ENCODE measurements at places on chromosomes 1 and 21.

DNA sequence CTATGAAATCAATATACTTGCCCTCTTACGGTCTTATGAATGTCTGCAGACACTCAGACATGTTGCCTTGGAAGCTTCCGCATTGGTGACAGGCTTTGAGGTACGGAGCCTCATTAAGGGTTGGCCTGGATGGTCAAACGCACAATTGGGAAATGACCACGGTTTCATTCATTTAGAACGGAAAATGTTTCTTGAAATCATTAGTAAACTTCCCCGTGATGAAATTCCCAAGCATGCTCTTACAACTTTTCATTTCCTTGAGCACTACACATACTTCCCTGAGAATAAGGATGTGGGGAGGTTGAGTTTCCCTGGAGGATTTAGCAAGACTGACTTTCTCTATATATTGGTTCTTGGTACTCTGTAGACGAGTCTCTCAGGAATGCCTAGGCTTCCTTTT lies 146.3 kb downstream of the HLX start:
- DNase-seq = no peak

- DNase-seq = peak; percentile 96
Observed at GRCh38 chr1:93669369-93669768, 12.3 kb downstream of the BCAR3 start.

GRCh38 chr1:208164609-208165008 lies 79.6 kb downstream of the PLXNA2 start:
- no peak for DNase-seq

- DNase-seq = no peak
Observed at GRCh38 chr1:192547501-192547900, 28.1 kb upstream of the RGS1 start.

DNA sequence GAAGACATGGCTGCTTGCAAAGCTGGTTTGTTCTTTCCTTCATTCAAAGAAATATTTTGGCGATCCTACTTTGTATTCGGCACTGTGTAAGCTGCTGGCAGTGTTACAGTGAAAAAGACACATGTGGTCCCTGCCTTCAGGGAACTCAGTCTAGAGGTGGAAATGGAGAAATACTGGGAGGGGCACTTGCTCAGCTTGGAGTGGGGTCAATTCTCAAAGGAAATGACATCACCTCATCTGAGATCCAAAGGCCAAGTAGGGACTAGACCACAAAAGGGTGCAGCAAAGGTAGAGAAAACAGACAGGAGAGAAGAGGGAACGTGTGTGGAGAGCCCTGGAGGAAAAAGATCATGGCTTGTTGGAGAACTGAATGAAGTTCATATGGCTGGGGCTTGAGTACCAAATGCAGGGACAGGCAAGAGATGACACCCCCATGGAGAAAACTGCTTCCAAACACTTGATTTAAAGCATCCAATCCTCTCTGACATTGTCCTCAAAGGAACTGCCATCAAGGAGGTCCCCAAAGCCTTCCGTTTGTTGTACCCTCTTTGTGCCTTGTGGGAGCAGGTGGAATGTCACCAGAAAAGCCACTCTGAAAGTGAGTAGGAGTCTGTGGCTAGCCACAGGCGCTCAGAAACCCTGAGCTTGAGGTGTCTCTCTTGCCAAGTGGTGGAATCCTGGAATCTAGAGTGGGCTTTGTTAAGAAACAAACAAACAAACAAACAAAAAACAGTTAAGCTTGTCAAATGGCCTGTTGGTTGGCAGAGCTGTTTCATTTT lies 48.3 kb upstream of the TDRD10 start:
- no peak for DNase-seq

- DNase-seq = peak; percentile 1
Observed at GRCh38 chr1:150365941-150366340, 2.0 kb downstream of the RPRD2 start.

GRCh38 chr1:240927821-240928220 lies 315.9 kb upstream of the GREM2 start:
- DNase-seq = no peak

DNA sequence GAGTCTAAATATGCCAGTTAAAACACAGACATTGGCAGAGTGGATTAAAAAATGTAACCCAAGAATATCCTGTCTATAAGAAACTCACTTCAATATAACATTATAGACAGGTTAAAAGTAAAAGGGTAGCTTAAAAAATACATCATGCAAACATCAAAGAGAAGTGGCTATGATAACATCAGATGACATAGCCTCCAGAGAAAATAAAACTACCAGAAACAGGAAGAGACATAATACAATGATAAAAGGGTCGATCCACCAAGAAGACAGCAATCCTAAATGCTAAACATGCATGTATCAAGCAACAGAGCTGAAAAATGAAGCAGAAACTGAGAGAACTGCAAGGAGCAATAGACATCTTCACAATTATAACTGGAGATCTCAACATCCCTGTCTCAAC lies 190.2 kb upstream of the NR5A2 start:
- DNase-seq = no peak

DNA sequence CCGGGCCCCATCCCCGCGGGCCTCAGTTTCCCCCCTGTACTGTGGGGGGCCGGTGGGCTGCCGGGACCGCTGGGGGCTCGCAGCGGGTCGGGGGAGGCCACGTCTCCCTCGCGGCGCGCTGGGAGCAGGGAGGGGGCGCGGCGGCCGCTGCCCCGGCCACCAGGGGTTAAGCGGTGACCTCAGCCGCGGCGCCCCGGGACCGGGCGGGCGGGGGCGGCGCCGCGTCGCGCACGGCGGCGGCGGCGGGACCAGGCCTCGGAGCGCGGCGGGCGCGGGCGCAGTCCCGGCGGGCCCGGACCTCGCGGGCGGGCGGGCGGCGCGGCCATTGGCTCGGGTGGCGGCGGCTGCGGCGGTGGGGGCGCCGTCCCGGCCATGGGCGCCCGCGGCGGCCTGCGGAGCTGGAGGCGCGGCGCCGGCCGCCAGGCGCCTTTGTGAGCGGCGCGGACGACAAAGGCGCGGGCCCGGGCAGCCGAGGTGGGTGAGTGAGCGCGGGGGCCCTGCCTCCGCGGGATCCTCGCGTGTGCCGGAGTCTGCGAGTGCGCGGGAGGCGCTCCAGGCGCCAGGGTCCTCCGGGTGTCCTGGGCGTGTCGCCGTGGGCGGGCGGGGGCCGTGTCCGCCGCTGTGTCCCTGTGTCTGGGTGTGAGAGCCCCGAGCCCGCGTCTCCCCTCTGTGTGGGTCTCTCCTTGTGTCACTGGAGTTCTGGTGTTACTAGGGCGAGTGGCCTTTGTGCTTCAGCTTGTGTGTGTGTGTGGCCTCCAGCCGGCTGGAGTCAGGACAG lies at the start of gene ARHGEF10L:
Gene ARHGEF10L (plus strand): TSS at position 222 of the 778 bp plus-strand sequence. CDS start 40,898 bp downstream, outside the sequence.
- no peak for DNase-seq

DNA sequence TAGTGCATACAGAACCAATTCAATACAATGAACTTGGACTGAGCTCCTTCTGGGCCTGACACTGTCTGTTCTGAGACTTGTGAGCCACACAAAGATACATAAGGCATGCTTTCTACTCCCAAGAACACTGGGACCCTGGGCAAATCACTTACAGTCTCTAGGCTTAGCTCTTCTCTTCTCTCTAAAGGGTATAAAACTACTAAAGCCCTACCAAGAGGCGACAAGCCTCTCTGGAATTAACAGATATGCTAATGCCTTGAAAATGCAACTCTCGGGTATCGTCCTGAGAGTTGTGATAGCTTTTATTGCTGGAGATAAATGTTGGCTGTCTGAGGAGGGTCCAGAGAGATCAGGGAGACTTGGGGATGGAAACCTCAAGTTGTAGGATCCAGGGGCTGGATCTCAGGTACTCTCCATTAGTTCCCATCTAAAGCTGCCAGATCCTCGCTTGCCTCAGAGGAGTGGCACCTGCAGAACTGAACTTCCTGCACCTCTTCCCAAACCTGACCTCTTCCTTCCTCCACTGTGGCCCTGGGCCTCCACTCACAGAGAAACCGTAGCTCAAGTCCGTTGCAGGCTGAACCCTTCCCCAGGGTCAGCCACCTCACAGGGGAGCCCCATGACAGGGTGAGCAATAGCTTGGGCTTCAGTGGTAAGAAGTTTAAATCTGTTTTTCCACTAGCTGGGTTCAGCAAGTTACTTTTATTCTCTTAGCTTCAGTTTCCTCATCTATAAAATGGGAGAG lies 11.5 kb upstream of the CFAP45 start:
- DNase-seq = no peak

DNA sequence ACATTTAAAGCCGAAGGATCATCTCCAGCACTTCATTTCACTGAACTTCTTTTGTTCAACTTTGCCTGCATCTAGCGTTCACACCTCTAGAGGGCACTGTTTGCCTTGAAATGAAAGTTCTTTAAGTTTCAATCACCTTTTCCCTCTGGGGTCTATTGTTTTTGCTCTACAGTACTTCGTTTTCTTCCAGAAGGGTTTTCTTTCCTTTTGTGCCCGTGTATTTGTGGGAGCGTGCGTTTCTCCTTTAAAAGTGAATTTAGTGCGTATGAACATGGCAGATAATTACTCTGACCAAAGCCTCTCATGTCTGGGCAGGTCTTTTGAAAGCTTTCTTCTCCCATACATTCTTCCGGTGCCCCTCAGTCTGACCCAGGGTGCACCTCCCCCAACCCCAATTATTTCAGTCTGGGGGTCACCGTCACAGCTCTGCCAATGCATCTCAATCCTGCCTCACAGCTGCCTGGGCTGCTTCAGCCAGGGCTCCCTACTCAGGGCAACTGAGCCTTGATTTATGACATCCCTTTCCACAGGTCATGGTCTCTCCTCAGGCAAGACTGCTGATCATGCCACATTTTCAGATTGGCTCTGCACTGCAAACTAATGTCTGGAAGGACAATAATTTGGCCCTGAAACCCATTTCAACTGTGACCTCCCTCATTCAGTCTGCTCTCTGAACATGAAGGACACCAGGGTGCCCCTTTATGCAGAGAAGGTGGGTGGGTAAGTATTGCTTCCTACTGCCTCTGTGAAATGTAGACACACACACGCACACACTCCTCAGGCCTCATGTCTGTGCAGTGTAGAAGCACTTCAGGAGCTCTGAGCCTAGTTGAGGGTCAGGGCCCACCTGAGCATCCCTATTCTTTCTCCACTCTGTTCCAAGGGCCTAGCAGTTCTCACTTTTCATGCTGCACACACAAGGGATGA lies 88.6 kb downstream of the NUF2 start:
- peak; percentile 61 for DNase-seq

GRCh38 chr21:15682977-15683376 lies 46.8 kb upstream of the USP25 start:
- peak; percentile 64 for DNase-seq

- DNase-seq = no peak
Observed at GRCh38 chr1:20578062-20578461, 10.8 kb upstream of the CDA start.

- no peak for DNase-seq
Observed at GRCh38 chr1:62439652-62440371, 3.0 kb downstream of the USP1 start.

DNA sequence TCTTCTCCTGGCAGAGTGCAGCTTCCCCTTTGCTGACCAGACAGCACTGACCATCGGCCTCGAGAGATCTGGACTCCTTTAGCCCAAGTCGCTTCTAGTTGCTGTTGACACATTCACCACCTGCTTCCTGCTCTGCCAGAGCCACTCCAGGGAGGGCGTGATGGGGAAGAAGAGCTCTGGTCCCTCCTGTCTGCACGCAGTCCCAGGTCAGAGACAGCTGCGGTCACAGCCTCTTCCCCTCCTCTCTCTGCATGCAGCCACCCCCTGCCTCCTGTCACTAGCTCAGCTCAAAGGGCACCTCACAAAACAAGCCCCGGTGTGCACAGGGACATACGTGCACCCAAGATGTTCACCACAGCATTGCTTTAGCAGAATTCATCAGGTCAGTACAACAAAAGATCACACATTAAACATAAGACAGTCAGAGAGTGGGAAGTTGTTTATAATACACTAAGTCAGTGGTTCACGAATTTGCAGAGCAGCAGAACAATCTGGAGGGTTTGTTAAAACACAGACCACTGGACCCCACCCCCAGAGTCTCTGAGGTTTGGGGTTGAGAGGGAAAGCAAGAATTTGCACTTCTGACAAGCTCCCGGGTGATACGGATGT lies 132.9 kb downstream of the SYF2 start:
- DNase-seq = peak; percentile 18

DNA sequence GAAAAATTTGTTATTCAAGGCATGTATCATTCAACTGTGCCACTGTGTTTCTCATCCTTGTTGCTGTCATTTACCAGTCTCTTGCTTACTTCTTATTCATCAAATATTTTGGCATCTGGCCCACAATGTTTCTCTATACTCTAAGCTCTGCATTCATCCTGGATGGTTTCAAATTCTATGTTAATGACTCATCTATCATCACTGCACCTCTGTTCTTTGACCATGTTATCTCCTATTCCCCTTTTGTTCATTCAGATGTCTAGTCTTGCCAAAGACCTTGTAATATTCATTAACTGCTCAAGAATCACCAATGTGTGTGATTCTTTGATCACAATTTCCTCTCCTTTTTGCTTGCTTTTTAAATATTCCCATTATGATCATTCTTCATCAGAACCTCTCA lies 54.6 kb upstream of the PRKACB start:
- peak; percentile 92 for DNase-seq

GRCh38 chr1:180327089-180327488 lies 97.0 kb downstream of the LHX4 start:
- no peak for DNase-seq

GRCh38 chr21:41833497-41834115 lies 45.5 kb downstream of the PRDM15 start:
- no peak for DNase-seq

DNA sequence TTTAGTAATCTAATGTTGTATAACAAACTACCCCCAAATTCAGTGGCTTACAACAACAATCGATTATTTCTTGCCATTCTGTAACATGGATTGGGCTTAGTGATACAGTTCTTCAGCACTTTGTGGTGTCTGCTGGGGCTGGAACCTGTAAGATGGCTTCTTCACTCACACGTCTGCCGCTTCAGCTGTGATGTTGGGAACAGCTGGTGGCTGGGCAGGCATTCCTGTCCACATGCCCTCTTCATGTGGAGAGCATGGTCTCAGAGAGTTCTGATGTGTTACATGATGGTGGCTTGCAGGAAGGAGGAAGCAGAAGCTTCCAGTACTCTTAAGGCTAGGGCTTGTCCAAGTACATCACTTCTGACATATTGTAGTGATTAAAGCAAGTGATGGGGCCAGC lies 276.9 kb downstream of the PTBP2 start:
- DNase-seq = no peak

DNA sequence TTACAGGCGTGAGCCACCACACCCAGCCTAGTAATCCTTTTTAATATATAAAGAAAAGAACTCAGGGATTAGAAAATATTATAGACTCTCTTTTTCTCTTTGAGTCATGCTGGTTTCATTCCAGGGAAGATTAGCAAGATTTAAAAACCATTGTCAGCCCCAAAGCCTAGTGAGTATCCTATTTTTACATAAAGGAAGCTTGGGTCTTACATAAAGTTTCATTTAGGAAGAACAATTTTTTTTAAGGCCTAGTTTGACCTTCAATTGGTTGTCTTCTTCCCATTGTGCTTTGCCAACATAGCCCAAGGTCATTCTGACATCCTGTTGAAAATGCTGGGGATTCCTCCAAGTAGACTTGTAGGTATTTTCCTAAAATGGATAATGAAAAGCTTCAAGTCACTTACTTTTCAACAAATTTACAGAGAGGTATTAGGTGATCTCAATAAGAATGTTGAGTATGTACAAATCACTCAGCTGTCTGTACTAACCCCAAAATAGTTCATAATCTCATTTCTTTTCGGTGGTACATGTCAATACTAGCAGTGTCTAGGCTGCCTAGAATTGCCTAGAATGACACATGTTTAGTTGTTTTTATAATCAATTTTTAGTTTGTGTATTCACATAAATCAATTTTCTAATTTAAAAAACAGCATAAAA lies 4.3 kb upstream of the KIF14 start:
- DNase-seq = no peak

All from LHCN-M2 (cell line).